ENCODE measurements at places on chromosomes 12 and 14. TPM values are rescaled to one million over a fixed set of nuclear protein-coding genes. Genes with fewer than 3 reads are reported as not detected.

- H3K27me3 ChIP-seq = no peaks in the 10 kb centered on the region
- no peak for DNase-seq
- H3K4me1 ChIP-seq = peaks cover 8% of the 10 kb centered on the region
- H3K4me3 ChIP-seq = no peak overlapping the region
- no peaks in the 10 kb centered on the region for H3K36me3 ChIP-seq
These were observed 14.5 kb upstream of the FLVCR2 start for GRCh38 chr14:75563931-75564330.

DNA sequence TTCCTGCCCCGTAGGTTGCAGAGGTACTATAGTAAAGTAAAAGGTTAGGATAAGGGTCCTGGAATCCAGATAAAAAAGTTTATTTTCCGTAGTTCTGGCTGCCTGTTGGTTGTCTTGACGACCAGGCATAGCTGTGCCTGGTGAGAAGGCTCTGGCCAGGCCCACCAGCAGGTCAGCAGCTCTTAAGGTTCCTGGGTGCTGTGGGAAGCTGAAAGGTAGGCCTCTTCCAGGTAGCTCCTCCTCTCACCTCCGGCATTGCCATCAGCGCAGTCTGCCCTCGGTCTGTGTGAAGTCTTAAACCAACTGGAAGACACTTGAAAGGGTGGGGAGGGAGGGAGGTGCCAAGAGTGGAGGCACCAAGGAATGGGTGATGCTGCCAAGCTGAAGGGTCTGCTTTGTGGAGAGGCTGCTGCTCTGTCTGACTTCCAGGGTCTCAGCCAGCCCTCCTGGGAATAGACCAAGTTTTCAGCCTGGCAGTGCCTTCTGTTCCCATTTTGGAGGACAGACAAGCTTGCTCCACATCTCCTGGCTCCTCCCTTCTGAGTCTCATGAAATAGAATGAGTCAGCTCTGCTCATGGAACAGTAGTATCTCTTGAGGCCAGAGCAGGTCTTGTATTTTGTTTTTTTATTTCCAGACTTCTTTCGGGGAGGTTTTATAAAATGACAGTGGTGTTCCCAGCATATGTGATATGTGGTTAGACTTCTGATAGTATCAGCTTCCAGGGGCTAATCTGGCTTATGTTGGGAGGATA, 5.2 kb upstream of the ACADS start:
- no peak overlapping the region for H3K27ac ChIP-seq
- no peaks in the 10 kb centered on the region for H3K27me3 ChIP-seq
- no peak for DNase-seq

DNA sequence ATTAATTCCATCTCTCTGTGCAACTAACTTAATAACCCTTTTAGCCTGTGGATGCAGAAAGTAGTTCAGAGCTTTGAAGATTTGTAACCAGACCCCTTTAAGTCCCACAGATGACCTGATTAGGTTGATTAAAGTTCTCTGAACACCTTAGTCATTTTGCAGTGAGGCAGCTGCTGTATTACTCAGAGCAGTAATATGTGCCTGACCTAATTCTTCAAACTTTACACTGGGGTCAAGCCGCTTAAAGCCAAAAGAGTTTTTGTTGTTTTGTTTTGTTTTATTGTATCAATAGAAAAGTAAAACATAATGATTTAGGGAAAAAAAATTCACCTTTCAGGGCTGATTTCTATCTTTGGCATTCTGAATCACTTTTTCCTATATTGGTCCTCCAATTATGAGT, 78.6 kb upstream of the PLEKHG7 start:
- no peak overlapping the region for H3K4me3 ChIP-seq
- no peaks in the 10 kb centered on the region for H3K27me3 ChIP-seq
- no peak overlapping the region for H3K27ac ChIP-seq
- DNase-seq = no peak
- peaks cover 9% of the 10 kb centered on the region for H3K4me1 ChIP-seq
- H3K36me3 ChIP-seq = no peaks in the 10 kb centered on the region

DNA sequence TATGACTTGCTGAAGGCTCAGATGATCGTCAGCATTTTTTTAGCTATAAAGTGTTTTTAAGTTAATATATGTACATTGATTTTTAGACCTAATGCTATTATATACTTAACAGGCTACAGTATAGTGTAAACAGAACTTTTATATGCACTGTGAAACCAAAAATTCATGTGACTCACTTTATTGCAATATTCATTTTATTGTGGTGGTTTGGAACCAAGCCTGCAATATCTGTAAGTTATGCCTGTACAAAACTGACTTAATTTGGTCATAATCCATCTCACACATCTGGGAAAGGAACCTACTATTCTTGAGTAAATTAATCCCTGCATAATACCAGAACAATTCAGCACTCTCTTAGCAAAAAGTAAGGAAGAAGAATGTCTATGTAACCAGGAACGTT, 390.7 kb downstream of the SYT1 start:
- H3K36me3 ChIP-seq = no peaks in the 10 kb centered on the region
- H3K27ac ChIP-seq = no peak overlapping the region
- no peaks in the 10 kb centered on the region for H3K4me1 ChIP-seq
- no peaks in the 10 kb centered on the region for H3K27me3 ChIP-seq

DNA sequence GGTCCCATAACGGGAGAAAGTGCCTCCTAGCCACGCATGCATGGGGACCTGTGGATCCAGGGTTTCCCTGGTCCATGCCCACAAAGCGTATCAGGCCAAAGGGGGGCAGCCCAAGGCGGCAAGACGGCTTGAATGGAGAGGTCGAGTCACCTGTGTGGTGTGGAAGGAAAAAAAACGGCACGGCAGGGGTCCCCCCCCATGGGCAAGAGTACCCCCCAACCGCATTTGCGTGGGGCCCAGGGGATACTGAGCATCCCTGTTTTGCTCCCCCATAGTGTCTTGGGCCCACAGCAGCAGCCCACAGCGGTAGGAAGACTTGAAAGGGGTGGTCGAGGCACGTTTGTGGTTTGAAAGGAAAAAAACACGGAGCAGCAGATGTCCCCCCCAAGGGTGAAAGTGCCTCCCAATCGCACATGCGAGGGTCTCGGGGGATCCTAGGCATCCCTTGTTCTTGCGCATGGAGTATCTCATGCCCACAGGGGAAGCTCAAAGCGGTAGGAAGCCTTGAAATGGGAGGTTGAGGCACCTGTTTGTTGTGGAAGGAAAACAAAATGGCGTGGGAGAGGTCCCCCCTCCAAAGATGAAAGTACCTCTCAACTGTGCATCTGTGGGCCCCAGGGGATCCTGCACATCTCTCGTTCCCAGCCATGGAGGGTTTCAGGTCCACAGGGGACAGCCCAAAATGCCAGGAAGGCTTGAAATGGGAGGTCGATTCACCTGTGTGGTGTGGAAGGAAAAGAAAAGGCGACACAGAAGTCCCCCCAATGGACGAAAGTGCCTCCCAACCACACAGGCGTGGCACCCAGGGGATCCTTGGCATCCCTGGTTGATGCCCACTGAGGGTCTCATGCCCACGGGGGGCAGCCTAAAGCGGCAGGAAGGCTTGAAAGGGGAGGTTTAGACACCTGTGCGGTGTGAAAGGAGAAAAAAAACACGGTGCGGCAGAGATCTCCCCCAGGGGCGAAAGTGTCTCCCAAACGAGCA, 577.5 kb downstream of the ALG10 start:
- no peak overlapping the region for H3K4me3 ChIP-seq
- H3K27ac ChIP-seq = no peak overlapping the region
- no peaks in the 10 kb centered on the region for H3K4me1 ChIP-seq
- DNase-seq = no peak
- no peaks in the 10 kb centered on the region for H3K27me3 ChIP-seq
- no peaks in the 10 kb centered on the region for H3K36me3 ChIP-seq

- no peaks in the 10 kb centered on the region for H3K36me3 ChIP-seq
- H3K4me1 ChIP-seq = peaks cover 82% of the 10 kb centered on the region
- H3K27ac ChIP-seq = peak overlapping the region; percentile 96
- no peaks in the 10 kb centered on the region for H3K27me3 ChIP-seq
These were observed 154.2 kb downstream of the MSRB3 start for GRCh38 chr12:65432651-65433050.

- H3K4me3 ChIP-seq = no peak overlapping the region
- peak overlapping the region; percentile 95 for H3K27ac ChIP-seq
- H3K36me3 ChIP-seq = peaks cover 70% of the 10 kb centered on the region
- peaks cover 71% of the 10 kb centered on the region for H3K4me1 ChIP-seq
These were observed 3.5 kb downstream of the SLC38A2 start for GRCh38 chr12:46369095-46369473.

DNA sequence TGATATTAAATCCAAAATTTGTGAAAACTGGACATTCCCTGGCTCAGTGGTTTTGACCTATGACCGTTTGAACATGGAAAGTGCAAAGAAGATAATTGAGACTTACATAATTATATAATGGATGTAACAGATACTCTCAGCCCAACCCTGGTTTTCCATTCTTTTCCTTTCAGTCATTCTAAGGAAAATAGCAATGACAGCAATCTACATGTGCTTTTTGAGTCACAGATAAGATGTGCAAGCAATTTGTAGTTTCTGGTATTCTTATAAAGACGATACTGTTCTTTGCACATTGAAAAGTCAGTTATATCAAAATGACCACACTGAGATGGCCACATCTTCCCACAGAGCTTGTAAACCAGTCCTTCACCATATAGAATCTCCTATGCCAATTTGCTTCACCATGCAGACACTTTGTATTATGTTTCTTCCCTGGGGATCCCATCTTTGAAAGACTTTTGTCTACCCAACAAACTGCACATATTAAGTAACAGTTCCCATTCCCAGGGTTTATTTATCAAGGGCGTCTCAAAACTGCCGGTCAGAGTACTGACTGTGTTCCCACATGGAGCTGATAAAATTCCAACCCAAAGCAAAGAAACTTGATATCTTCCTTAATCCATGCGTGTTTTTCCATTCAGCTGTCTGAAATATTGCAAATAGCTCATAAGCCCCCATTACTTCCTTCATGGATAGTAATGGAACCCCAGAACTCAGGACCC, 34.8 kb downstream of the PLXNC1 start:
- H3K4me3 ChIP-seq = no peak overlapping the region
- no peaks in the 10 kb centered on the region for H3K4me1 ChIP-seq
- H3K36me3 ChIP-seq = no peaks in the 10 kb centered on the region
- H3K27ac ChIP-seq = no peak overlapping the region

- no peak overlapping the region for H3K4me3 ChIP-seq
- DNase-seq = no peak
- no peaks in the 10 kb centered on the region for H3K4me1 ChIP-seq
- H3K36me3 ChIP-seq = no peaks in the 10 kb centered on the region
These were observed 168.9 kb upstream of the RASSF8 start for GRCh38 chr12:25789541-25789944.

GRCh38 chr14:32417956-32418552, 89.0 kb downstream of the AKAP6 start:
- H3K36me3 ChIP-seq = no peaks in the 10 kb centered on the region
- no peak overlapping the region for H3K4me3 ChIP-seq
- no peak overlapping the region for H3K27ac ChIP-seq
- H3K4me1 ChIP-seq = peaks cover 16% of the 10 kb centered on the region

- no peak for DNase-seq
- no peak overlapping the region for H3K4me3 ChIP-seq
- no peaks in the 10 kb centered on the region for H3K36me3 ChIP-seq
- H3K27me3 ChIP-seq = no peaks in the 10 kb centered on the region
- H3K27ac ChIP-seq = no peak overlapping the region
- H3K4me1 ChIP-seq = no peaks in the 10 kb centered on the region
These were observed 9.4 kb downstream of the ANKRD9 start for GRCh38 chr14:102500158-102500662.

GRCh38 chr14:106187216-106187615, 660.8 kb downstream of the TMEM121 start:
- no peaks in the 10 kb centered on the region for H3K4me1 ChIP-seq
- no peak overlapping the region for H3K27ac ChIP-seq

The FAM181A gene
- total RNA-seq = not detected

The NYNRIN gene
- 0.27 TPM for total RNA-seq

The AKT1 gene
- total RNA-seq = 152 TPM

The PTPRO gene
- not detected for total RNA-seq

The FAM186B gene
- total RNA-seq = 0.42 TPM

Measured in HCT116 (cell line).